ENCODE measurements at places on chromosomes 6 and 20. TPM values are rescaled to one million over a fixed set of nuclear protein-coding genes. Genes with fewer than 3 reads are reported as not detected.

GINS1 gene
- 1.4 TPM for total RNA-seq

CPNE5 gene
- 6.9 TPM for total RNA-seq

HFE gene
- 13.9 TPM for total RNA-seq

TMEM63B gene
- total RNA-seq = 38.0 TPM

KIAA1755 gene
- 56.0 TPM for total RNA-seq

SH3BGRL2 gene
- total RNA-seq = 35.9 TPM

PKIB gene
- 2.2 TPM for total RNA-seq

CRIP3 gene
- total RNA-seq = 3.8 TPM

GPR6 gene
- not detected for total RNA-seq

TMEM151B gene
- total RNA-seq = not detected

IL17F gene
- total RNA-seq = not detected

ARFRP1 gene
- total RNA-seq = 49.1 TPM
